Memory B cell (primary cell): ENCODE measurements at places on chromosomes 1 and 21.

DNA sequence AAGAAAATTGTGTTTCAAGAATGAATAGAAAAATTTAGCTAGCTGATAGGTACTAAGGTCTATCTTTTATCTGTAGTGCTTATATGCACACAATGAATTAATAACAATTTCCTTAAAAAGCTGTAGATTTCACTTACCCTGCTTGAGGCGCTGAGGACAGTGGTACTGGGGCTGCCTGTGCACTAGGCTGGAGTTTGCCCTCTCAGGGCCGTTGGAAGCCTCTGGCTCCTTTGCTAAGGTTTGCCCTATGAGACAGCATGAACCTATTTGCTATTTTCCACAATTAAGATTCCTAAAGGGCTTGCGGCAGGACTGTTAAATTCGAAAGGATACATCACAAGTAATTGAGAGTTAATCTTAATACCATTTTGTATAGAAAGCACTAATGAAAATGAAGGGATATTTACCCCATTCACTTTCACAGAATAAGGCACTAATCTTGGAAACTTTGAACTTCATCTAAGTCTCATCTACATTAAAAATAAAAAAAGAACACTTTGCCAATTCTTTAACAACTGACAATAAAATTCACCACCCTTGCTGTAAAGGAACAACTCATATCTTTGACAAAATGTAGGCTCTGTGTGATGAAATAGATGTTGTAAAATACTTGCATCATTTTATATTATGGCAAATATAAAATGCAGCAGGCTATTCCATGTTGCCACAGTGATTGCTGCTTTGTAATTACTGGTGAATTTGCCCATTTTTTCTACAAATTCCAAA lies 293.0 kb downstream of the NTNG1 start:
- no peaks in the 10 kb centered on the region for H3K36me3 ChIP-seq
- H3K4me1 ChIP-seq = peaks cover 17% of the 10 kb centered on the region
- DNase-seq = no peak
- H3K27me3 ChIP-seq = no peaks in the 10 kb centered on the region
- peak overlapping the region; percentile 65 for H3K27ac ChIP-seq

DNA sequence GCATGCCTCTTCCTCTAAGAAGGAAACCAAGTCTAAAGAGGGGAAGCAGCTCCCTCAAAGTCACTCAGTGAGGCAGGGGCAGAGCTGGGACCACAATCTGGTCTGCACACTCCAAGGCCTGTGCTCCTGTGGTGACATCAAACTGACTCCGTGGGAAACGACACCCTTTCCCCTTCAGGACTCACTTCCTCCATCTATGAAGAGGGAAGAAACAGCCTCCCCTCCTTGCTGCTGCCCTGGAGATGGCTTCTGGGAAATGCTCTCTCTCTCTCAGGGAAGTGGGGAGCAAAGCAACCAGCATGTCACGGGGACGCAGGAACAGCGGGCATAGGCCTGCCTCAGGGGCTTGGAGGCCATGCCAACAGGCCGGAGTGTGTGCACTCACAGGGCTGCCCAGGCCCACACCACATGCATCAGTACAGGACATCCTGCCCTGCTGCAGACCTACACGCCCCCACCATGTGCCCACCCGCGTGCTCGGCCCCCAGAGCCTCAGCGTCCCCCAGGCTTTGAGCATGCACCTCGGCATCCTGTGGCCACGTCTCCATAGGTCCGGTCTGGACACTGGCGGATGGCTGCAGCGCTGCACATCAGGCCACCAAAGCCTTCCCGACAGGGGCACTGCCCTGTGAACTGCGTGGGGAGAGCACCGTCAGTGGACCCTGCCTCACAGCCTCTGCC lies 25.7 kb downstream of the LAMB3 start:
- H3K36me3 ChIP-seq = no peaks in the 10 kb centered on the region
- H3K27ac ChIP-seq = no peak overlapping the region
- H3K4me3 ChIP-seq = no peak overlapping the region
- DNase-seq = no peak

GRCh38 chr21:17048974-17049373 lies 463.9 kb upstream of the CXADR start:
- no peak for DNase-seq
- H3K36me3 ChIP-seq = no peaks in the 10 kb centered on the region
- H3K4me1 ChIP-seq = no peaks in the 10 kb centered on the region
- H3K27me3 ChIP-seq = no peaks in the 10 kb centered on the region

DNA sequence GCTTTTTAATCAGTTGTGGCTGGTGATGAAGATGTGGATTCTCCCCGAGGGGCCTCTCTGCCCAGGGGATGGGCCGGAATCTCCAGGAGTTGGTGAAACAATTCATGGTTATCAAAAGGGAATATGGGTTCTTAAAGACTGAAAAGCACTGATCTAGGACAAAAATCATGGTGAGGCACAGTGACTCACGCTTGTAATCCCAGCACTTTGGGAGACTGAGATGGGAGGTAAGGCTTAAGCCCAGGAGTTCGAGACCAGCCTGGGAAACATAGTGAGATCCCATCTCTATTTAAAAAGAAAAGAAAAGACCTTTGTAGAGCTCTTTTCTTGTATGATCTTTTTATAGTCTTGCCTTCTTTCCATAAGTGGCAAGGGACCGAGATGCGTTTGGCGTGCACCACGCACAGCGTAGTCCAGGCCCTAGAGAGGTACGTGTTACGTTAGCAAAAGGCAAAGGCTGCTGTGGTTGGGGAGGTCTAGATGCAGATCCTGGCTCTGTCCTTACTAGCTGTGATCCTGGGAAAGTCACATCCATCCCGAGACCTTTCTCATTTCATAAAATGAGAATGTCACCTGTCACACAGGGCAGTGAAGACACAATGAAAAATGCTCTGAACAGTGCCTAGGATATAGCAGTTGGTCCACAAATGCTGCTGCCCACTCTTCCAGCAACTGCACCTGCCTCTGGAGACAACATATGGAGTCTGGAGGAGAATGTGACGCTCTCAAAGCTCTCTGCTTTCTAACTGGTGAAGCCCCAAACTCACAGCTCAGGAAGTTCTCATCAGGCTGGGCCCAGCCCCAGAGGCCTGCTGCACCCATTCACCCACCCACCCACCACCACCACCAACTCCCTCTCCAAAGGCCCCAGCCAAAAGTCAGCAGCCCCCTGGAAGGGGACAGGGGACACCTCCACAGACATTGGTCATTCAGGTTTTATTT lies 54.8 kb downstream of the KIF21B start:
- H3K27me3 ChIP-seq = no peaks in the 10 kb centered on the region
- peaks cover 16% of the 10 kb centered on the region for H3K36me3 ChIP-seq
- no peaks in the 10 kb centered on the region for H3K4me1 ChIP-seq
- H3K4me3 ChIP-seq = no peak overlapping the region

DNA sequence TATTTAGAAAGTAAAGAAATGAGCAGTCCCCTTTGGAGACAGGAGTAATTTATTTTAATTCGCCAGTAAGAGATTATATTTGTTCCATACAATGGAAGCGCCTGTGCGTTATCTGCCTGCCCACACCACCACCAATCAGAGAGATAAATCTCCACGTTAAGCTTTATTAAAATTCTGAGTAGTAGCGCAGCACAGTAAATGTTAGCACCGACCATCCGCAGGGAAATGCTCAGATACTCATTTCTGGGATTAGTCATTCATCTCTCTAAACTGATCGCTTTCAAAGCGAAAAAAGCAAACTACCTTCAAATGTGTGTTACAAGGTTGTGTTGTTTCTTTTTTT lies 1.2 kb downstream of the ETS2 start:
- H3K36me3 ChIP-seq = no peaks in the 10 kb centered on the region
- DNase-seq = no peak
- H3K4me1 ChIP-seq = peaks cover 10% of the 10 kb centered on the region
- peaks cover 4% of the 10 kb centered on the region for H3K27me3 ChIP-seq
- H3K27ac ChIP-seq = no peak overlapping the region

- H3K27me3 ChIP-seq = no peaks in the 10 kb centered on the region
- peak overlapping the region; percentile 46 for H3K27ac ChIP-seq
- H3K4me3 ChIP-seq = peak overlapping the region; percentile 39
- no peak for DNase-seq
- H3K4me1 ChIP-seq = peaks cover 21% of the 10 kb centered on the region
Observed at GRCh38 chr1:107273515-107273914, 132.7 kb downstream of the NTNG1 start.

- no peak overlapping the region for H3K4me3 ChIP-seq
- H3K36me3 ChIP-seq = no peaks in the 10 kb centered on the region
- H3K27me3 ChIP-seq = no peaks in the 10 kb centered on the region
- no peak overlapping the region for H3K27ac ChIP-seq
- peaks cover 9% of the 10 kb centered on the region for H3K4me1 ChIP-seq
Observed at GRCh38 chr1:25878690-25879089, 3.2 kb upstream of the PAQR7 start.
